ENCODE measurements at places on chromosomes 5 and 9.

- no peak for DNase-seq
Measured at GRCh38 chr5:110441035-110441434, 285.4 kb downstream of the TMEM232 start.

- no peak for DNase-seq
Measured at GRCh38 chr5:119919279-119919678, 289.9 kb downstream of the FAM170A start.

DNA sequence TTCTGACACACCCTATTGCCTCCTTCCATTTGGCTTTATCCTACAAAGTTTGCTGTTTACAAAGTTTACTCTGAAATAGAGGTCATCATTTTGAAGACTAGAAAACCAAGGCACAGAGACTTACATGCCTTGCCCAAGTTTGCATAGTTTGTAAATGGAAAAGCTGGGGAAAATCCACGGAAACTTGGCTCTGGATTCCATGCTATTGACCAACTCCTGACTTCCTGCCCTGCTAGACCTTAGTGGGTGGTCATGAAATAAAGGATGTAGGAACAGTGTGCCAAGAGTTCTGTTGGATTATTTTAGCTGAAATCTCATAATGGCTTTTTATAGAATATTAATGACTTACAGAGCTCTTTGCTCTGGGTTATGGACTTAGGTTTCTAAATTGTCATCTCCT lies 69.5 kb downstream of the GRIA1 start:
- DNase-seq = no peak

GRCh38 chr5:76225336-76225735 lies 142.2 kb downstream of the SV2C start:
- DNase-seq = no peak

DNA sequence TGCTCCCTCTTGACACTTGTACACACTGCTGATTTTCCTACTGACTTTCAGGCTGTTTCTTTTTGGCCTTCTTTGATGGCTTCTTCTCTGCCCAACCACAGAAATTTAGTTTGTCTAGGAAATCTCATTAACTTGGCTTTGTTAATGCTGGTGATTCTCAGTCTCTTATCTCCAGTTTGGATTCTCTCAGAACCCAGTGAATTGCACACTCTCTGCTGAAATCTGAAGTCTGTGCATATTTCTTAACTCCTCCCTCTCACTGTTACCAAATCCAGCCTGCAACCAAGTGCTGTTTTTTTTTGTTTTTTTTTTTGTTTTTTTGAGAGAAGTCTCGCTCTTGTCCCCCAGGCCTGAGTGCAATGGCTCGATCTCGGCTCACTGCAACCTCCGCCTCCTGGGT lies 117.2 kb downstream of the CDC42SE2 start:
- no peak for DNase-seq
